ENCODE measurements at places on chromosomes 13 and 19. TPM values are rescaled to one million over a fixed set of nuclear protein-coding genes. Genes with fewer than 3 reads are reported as not detected.
A peak's percentile ranks its signal among the peaks of the same experiment; 100 is the strongest.

- DNase-seq: no peak
- H3K4me1 ChIP-seq: no peaks in the 10 kb centered on the region
- no peaks in the 10 kb centered on the region for H3K27me3 ChIP-seq
- H3K27ac ChIP-seq: no peak overlapping the region
- no peaks in the 10 kb centered on the region for H3K36me3 ChIP-seq
Observed at GRCh38 chr13:66558506-66558905, 671.6 kb downstream of the PCDH9 start.

GRCh38 chr13:96835546-96835945, 158.7 kb downstream of the OXGR1 start:
- no peak overlapping the region for H3K4me3 ChIP-seq
- H3K4me1 ChIP-seq: no peaks in the 10 kb centered on the region

DNA sequence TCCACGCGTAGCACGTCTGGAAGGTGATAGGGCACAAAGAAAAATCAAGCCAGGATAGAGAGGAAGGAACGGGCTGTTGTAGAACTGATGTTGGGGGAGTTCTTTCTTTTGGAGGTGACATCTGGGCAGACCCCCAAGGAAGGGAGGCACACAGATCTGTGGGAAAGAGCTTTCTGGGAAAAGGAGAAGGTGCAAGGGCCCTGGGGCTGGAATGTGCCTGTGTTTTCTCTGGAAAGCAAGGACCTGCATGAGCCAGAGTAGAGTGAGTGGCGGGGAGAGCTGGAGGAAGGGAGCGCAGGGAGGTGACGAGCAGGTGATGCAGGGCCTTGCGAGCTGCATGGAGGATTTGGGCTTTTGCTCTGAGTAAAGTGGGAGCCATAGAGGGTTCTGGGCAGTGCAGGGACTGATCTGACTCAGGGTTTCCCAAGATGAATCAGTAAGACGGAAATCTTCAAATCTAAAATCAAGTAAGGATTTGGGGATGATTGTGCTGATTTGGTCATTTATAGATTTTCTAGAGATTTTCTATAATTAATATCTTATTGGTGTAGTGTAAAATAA, 30.8 kb downstream of the SMARCA4 start:
- no peaks in the 10 kb centered on the region for H3K27me3 ChIP-seq
- peaks cover 33% of the 10 kb centered on the region for H3K36me3 ChIP-seq
- no peak overlapping the region for H3K4me3 ChIP-seq
- no peak for DNase-seq
- H3K4me1 ChIP-seq: peaks cover 7% of the 10 kb centered on the region

- no peaks in the 10 kb centered on the region for H3K4me1 ChIP-seq
- no peak overlapping the region for H3K27ac ChIP-seq
- H3K36me3 ChIP-seq: peaks cover 1% of the 10 kb centered on the region
- no peak for DNase-seq
- no peaks in the 10 kb centered on the region for H3K27me3 ChIP-seq
- no peak overlapping the region for H3K4me3 ChIP-seq
Observed at GRCh38 chr19:38135150-38135998, 88.6 kb downstream of the DPF1 start.

- H3K27ac ChIP-seq: peak overlapping the region; percentile 59
- H3K27me3 ChIP-seq: no peaks in the 10 kb centered on the region
- no peak for DNase-seq
- H3K4me1 ChIP-seq: peaks cover 40% of the 10 kb centered on the region
- no peak overlapping the region for H3K4me3 ChIP-seq
Observed at GRCh38 chr19:16208064-16208759, 10.5 kb downstream of the AP1M1 start.

DNA sequence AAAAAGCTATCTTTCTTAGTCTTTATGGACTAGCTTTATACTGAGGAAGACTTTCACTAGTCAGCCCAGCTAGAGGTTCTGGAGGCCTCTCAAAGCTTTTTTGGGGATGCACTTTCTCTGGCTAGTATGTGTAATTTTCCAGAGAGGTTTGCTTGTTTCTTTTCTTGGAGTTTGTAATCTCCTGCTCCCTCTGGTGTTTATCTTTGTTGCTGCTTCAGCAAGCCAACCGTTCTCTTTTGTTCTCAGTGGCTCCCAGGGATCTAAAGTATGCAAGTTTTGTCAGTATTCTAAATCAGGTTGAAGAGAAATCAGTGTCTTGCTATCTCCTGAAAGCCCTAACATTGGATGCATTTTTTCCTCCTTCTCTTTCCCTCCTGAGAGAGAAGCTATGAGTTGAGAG, 121.1 kb upstream of the MYO16 start:
- H3K36me3 ChIP-seq: no peaks in the 10 kb centered on the region
- H3K4me1 ChIP-seq: no peaks in the 10 kb centered on the region
- no peaks in the 10 kb centered on the region for H3K27me3 ChIP-seq
- no peak overlapping the region for H3K4me3 ChIP-seq
- no peak for DNase-seq
- H3K27ac ChIP-seq: no peak overlapping the region

DNA sequence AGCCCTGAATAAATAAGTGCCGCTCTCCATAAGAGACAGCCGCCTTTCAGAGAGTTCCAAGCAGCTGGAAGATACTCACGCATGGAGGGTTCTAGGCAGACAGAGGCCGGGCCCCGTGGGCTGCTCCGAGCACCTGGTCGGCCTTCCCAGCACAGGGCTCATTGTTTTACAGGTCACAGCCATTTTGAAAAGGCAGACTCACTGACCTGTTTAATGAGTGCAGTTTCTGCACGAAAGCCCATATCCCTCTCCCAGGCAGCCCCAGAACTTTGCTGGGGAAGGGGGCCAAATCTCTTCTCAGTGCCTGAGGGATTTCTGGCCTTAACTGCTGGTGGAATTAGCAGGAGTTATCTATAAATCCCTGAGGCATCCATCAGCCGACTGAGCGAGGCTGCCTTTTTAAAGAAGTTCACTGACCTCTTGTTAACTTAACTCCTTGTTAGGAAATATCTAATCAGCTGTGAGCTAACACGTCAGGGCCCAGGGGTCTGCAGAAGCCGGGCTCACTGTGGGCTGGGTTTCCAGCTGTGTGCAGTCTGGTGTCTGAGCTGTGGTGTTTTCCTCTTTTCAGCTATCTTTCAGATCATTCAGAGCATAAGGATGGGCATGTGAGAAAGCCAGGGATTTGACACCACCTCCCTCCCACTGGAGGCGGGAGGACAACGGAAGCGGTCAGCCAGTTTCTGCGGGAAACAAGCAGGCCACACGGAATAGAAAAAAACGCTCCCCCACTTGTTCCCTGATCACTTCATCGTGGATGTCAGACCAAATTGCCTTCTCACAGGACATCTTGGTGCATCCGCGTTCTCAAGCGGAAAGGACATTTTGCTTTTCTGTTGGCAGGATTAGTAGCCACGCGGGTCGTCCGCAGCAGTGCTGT, 23.3 kb downstream of the SERP2 start:
- no peak overlapping the region for H3K27ac ChIP-seq
- H3K27me3 ChIP-seq: peaks cover 2% of the 10 kb centered on the region
- no peaks in the 10 kb centered on the region for H3K4me1 ChIP-seq
- no peaks in the 10 kb centered on the region for H3K36me3 ChIP-seq

DNA sequence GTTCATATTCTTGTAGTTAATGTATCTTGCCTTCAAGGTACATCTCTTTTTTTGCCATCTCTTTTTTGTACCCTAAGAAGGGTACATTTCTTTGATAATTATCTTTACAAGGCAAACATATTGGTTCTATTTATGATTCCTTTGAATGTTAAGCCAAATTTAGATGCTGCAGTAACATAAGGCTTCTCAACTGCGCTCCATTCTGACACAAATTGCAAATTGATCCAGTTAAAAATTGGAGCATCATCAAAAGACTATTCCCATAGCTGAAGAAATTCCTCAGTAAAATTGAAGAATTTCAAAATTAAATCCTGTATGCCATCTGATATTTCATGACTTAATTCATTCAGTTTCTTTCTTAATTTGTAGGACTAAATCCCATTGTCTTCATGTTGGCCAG, 2.7 kb upstream of the ZNF780A start:
- H3K4me1 ChIP-seq: peaks cover 32% of the 10 kb centered on the region
- H3K4me3 ChIP-seq: no peak overlapping the region
- no peak overlapping the region for H3K27ac ChIP-seq
- DNase-seq: no peak
- H3K36me3 ChIP-seq: peaks cover 9% of the 10 kb centered on the region

DNA sequence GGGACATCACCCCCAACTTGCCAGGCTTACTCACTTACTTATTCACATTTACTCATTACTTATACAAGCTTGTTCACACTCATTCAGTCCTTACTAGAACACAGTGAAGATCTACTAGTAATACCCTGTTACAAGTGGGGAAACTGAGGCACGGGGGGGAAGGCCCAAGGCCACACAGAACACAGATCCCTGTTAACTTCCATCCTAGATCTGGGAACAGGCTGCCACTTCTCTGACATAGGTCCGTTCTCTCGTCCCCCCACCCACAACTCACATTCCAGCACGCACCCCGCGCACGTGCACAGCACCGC, 1.5 kb upstream of the NRTN start:
- no peak for DNase-seq
- peaks cover 39% of the 10 kb centered on the region for H3K27me3 ChIP-seq

DNA sequence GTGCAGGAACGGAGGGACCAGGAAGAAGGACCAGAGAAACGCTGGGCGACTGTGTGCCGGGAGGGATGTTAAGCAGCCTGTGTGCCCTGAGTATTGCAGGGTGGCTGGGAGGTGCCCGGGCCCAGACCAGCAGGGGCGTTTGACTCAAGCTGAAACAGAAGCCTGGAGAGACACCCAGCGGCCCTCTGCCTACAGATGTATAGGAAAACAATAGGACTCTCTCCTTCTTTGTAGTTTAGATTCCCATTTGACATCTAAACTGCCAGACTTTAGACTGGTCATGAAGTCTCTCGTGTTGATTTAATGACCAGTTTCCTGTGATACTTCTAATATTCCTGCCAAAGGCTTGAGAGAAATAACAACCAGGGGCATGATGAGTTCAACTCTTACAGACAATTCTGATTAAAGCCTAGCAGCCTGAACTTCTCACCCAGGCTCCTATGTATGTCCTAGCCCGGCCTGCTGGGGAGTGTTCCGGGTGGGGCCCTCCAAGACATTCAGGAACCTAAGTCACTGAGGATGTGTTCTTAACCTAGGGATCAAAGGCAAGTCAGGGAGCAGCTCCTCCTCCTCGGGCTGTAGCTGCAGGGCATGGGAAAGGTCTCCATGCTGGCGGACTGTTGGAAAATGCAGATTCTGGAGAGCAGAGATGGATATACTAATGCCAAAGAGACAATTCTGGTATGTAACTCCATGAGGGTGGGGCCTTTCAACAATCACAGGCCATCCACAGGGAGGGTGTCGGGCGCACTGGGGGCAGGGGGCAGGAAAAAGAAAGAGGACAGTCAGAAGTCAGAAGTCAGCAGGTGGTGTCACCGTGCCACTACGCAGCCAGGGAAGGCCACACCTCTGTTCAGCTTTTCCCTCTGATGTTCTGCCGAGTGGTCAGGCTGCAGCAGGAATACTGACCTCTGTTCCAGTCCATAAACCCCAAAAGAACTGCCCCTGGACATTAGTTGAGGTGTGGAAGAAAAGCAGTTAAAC, 131.8 kb downstream of the STARD13 start:
- peaks cover 7% of the 10 kb centered on the region for H3K4me1 ChIP-seq
- peaks cover 12% of the 10 kb centered on the region for H3K36me3 ChIP-seq
- peak overlapping the region; percentile 9 for H3K27ac ChIP-seq
- no peaks in the 10 kb centered on the region for H3K27me3 ChIP-seq

DNA sequence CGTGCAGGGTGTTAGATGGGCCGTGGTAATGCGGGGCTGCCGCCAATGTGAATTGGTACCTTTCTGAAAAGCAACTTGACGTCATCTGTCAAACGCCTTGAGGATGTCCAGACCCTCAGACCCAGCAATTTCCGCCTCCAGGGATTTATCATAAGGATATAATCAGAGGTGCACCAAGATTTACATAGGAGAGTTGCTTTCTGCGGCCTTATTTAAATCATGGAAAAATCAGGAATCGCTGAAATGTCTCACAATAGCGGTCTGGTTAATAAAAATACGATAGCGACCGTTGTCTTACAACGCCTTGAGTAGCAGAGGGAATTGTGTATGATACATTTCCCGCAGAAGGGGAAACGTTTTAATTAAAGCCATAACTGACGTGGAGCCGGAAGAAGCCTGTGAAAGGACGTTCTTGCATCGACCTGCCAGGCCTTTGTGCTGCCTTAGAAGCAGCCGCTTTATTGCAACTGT, 32.3 kb upstream of the NDUFS7 start:
- H3K36me3 ChIP-seq: peaks cover 2% of the 10 kb centered on the region
- no peak overlapping the region for H3K4me3 ChIP-seq
- no peak for DNase-seq

GRCh38 chr19:1181606-1182005, 7.5 kb upstream of the SBNO2 start:
- H3K27ac ChIP-seq: peak overlapping the region; percentile 31
- no peaks in the 10 kb centered on the region for H3K27me3 ChIP-seq
- no peak overlapping the region for H3K4me3 ChIP-seq
- DNase-seq: no peak
- peaks cover 1% of the 10 kb centered on the region for H3K36me3 ChIP-seq
- peaks cover 31% of the 10 kb centered on the region for H3K4me1 ChIP-seq

DNA sequence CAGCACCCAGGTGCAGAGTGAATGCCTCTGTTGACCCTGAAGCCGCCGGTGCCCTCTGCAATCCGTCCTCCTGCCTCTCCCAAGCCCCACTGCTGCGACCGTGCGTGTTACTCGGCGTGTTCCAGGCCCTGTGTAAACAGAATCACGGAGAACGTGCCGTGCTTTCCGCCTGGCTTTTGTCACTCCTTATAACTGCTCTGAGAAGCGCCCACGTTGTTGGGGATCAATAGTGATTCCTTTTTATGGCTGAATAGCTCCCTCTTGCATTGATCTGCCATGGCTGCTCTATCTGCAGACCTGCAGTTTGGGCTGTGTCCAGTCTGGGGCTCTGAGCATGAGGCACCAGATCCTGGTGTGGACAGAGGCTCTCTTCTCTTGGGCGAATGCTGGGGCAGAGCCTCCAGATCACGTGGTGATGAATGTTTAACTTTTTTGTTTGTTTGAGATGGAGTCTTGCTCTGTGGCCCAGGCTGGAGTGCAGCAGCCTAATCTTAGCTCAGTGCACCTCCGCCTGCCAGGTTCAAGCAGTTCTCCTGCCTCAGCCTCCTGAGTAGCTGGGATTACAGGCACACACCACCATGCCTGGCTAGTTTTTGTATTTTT, 15.8 kb downstream of the ADPRHL1 start:
- H3K4me3 ChIP-seq: no peak overlapping the region
- H3K27ac ChIP-seq: no peak overlapping the region
- no peaks in the 10 kb centered on the region for H3K36me3 ChIP-seq
- DNase-seq: no peak

DNA sequence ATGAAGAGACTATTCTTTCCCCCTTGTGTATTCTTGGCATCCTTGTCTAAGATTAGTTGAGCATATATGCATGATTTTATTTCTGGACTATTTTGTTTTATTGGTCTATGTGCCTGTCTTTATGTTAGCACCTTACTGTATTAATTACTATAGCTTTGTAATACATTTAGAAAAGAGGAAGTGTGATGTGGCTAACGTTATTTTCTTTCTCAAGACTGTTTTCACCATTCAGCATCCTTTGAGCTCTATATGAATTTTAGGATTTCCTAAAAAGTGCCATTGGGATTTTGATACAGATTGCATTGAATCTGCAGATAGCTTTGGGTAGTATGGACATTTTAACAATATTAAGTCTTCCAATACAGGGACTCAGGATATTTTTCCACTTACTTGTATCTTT, 37.5 kb upstream of the PCDH20 start:
- H3K27ac ChIP-seq: no peak overlapping the region
- H3K36me3 ChIP-seq: no peaks in the 10 kb centered on the region
- H3K27me3 ChIP-seq: no peaks in the 10 kb centered on the region
- H3K4me1 ChIP-seq: no peaks in the 10 kb centered on the region
- no peak for DNase-seq

TTYH1 gene
- total RNA-seq: 0.49 TPM

MRPS31 gene
- total RNA-seq: 42.6 TPM

GSX1 gene
- total RNA-seq: not detected

KLF1 gene
- total RNA-seq: 0.80 TPM

BCAM gene
- total RNA-seq: not detected

PRR20E gene
- not detected for total RNA-seq
